H1 (cell line): ENCODE measurements at places on chromosomes 13 and 19.

GRCh38 chr13:106036870-106037269, 498.6 kb downstream of the EFNB2 start:
- no peaks in the 10 kb centered on the region for H3K36me3 ChIP-seq
- peak; percentile 47 for DNase-seq
- no peaks in the 10 kb centered on the region for H3K4me1 ChIP-seq
- no peaks in the 10 kb centered on the region for H3K27me3 ChIP-seq
- H3K4me3 ChIP-seq, result no peak overlapping the region

- peaks cover 29% of the 10 kb centered on the region for H3K36me3 ChIP-seq
- H3K4me1 ChIP-seq, result no peaks in the 10 kb centered on the region
- H3K27me3 ChIP-seq, result no peaks in the 10 kb centered on the region
Observed at GRCh38 chr19:37227996-37228395, 10.0 kb downstream of the ZNF383 start.

DNA sequence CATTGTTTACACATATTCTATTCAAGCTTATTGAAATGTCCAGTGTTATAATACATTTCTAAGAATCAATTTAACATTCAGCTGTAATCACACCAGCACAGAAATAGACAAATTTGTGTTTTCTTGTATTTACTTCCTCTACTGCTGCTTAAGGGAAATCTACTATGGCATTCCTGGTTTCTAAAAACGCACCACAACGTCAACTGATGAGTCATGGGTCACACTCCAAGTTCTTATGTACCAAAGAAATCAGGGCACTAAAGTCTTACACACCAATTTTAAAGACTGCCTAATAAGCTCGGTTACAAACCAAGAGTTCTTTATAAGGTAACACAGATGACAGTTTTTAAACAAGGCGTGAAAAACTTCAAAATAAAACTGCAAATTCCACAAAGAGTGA, 13.2 kb downstream of the LNX2 start:
- DNase-seq, result no peak
- no peaks in the 10 kb centered on the region for H3K36me3 ChIP-seq
- peaks cover 3% of the 10 kb centered on the region for H3K4me1 ChIP-seq
- H3K27ac ChIP-seq, result no peak overlapping the region

GRCh38 chr13:55439450-55439849, 1701.3 kb upstream of the PRR20A start:
- H3K36me3 ChIP-seq, result no peaks in the 10 kb centered on the region
- H3K27me3 ChIP-seq, result no peaks in the 10 kb centered on the region
- H3K27ac ChIP-seq, result no peak overlapping the region

DNA sequence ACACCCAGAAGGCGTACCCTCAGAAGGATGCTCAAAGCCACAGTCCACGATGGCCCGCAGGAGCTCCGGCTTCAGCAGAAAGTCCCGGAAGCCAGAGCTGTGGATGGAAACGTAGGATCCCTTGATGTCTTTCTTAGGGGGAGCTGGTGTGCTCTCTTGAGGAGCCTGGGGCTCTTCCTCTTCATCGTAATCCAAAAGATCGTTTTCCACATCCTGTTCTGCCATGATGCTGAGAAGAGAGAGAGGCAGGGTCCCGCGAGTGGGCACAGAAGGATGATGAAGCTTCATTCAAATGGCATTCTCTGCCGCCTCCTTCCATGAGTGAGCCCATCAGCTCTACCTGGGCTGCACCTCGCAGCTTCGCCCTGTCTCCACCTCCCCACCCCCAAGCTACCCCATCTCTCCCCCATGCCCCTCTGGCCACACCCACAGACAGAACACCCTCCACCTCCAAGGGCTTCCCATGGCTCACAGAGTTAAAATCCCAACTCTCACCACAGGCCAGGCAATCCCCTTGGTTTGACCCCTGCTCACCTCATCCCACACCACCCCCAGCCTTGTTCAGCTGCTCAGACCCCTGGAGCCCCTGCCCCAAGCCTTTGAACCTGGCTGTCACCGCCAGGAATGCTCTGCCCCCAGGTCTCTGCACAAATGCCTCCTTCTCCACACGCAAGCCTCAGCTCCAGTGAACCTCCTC, 6.0 kb downstream of the DDX39A start:
- DNase-seq, result no peak
- H3K36me3 ChIP-seq, result peaks cover 43% of the 10 kb centered on the region
- H3K4me3 ChIP-seq, result no peak overlapping the region
- no peaks in the 10 kb centered on the region for H3K27me3 ChIP-seq

DNA sequence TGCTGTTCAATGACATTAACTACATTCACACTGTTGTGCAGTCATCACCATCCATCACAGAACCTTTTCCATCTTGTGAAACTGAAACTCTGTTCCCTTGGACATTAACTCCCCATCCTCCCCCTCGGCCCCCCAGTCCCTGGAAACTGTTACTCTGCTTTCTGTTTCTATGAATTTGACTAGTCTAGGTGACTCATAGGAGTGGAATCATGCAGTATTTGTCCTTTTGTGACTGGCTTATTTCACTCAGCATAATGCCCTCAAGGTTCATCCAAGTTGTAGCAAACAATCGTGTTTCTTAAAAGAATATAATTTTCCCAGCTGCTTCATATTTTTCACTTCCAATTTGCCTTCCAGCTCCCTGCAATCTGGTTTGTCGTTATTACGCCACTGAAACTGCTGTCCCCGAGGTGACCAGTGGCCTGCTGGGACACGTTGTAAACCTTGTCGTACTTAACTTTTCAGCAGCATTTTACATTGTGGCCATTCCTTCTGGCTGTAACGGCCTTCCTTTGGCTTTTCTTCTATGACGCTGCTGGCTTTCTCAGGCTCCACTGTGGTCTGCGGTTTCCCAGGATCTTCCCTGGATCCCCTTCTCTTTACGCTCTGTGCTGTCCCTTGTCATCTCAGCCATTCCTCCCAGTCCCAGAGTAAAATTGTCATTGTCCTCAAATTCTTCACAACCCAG, 74.0 kb downstream of the DHRS12 start:
- peaks cover 11% of the 10 kb centered on the region; the same call in 1 of the 2 replicates for H3K36me3 ChIP-seq
- no peak overlapping the region for H3K4me3 ChIP-seq
- DNase-seq, result no peak

DNA sequence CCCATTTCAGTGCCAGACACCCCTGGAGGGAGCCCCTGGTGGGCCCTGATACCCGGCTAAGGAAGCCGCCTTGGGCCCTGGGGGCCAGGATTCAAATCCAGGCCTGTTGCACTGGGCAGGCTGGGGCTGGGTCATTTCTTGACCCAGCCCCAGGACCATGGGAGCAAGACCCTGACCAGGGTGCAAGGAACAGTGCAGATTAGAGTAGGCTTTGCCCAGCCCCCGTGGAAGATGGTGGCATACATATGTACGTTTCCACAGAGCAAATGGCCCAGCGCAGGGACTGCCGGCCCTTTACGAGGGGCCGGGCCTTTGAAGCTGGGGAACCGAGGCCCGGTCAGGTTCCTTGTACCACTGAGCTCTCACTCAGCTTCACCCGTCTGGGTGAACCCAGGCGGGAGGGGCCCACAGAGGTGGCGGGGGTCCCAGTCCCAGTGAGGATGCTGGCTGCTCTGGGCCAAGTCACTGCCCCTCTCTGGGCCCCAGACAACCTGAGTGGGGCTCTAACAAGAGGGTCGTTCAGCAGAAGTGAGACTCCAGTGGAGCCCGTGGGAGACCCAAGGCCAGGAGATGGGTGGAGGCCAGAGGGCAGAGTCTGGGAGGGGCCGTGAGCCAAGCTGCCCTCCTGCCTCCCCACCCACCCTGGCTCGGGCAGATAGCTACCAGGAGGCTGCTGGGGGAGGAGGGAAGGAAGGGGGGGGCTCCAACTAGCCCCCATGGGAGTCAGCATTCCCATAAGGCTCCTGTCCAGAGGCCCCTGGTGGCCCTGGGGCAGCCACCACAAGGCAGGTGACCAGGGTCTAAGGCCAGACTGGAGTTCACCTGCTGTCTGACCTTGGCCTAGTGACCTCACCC, 2.7 kb downstream of the MKNK2 start:
- H3K36me3 ChIP-seq, result peaks cover 8% of the 10 kb centered on the region
- peaks cover 13% of the 10 kb centered on the region; the same call in 1 of the 2 replicates for H3K4me1 ChIP-seq
- DNase-seq, result no peak
- H3K4me3 ChIP-seq, result no peak overlapping the region
- no peak overlapping the region; the same call in 1 of the 2 replicates for H3K27ac ChIP-seq

DNA sequence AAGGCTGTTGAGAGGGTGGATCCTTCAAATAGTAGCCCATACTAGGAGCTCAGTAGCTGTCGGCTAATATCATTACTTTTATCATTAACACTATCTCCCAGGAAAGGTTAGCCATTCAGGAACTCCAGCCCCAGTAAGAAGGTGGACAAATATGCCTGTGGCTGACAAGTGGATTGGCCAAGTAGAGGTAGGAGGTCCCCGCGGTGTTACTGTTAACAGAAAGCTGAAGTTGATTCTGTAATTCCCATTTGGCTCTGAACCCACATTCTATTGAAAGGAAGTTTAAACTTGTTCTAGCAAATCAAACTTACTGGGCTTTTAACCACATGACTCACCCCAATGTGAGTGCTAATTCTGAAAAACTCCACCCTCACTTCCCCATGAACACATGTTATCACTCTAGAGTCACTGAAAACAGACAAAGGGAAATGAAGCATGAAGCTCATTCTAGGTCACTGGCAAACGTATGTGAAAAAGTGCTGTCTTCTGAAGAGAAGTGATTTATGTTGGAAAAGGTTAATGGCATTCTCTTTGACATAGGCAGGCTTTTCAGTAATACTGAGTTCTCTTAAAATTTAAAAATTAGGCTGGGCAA, 273.5 kb downstream of the FGF14 start:
- no peak overlapping the region for H3K4me3 ChIP-seq
- no peaks in the 10 kb centered on the region for H3K36me3 ChIP-seq
- no peak for DNase-seq
- no peaks in the 10 kb centered on the region for H3K27me3 ChIP-seq
- no peak overlapping the region for H3K27ac ChIP-seq

GRCh38 chr13:101552286-101552685, 99.8 kb downstream of the ITGBL1 start:
- no peaks in the 10 kb centered on the region for H3K36me3 ChIP-seq
- DNase-seq, result no peak
- H3K27me3 ChIP-seq, result no peaks in the 10 kb centered on the region
- H3K27ac ChIP-seq, result no peak overlapping the region
- no peaks in the 10 kb centered on the region for H3K4me1 ChIP-seq

DNA sequence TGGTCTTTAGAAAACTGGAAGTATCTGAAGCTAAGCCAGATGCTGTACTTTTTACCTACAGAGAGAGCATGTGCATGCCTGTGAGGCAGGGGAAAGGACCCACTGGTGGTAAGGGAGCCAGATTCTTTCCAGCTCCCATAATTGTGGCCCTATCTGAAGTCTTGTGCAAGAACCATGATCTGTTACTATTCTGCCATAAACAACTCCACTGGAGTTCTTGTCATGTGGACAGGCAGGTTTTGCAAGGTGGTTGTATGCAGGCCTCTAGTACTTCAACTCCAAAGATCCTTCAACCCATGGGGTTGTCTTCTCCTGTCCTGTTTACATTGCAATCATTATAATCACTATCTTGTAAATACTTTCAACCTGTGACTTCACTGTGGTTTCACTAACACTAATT, 14.1 kb downstream of the PROSER1 start:
- peaks cover 12% of the 10 kb centered on the region for H3K36me3 ChIP-seq
- peaks cover 14% of the 10 kb centered on the region for H3K4me1 ChIP-seq
- H3K27ac ChIP-seq, result peak overlapping the region; percentile 76

DNA sequence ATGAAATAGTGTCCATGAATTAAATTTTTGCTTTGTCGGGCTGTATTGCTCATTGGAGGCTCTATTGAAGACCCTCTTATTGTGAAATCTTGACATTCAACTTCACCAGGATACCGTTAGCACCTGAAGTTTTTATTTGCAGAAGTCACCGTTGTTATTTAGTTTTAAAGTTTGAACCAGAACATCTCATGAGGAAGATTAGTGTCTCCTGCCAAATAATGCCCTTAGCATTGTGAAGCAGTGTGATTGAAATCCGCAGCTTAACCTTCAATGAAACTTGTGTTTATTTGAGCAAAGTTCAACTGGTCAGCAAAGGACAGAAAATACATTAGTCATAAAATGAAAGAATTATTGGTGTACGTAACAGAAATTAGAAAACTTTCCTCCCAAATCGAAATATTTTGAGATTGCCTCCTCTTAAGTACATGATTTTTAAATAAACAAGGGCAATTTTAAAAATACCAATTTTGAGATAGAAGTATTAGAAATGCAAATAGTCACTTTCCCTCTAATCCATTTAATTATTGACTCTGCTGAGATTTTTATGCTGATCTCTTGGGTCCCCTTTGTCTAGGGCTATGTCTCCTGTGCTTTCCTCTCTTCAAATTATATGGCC, 84.4 kb downstream of the WDFY2 start:
- no peak overlapping the region for H3K4me3 ChIP-seq
- no peak for DNase-seq
- H3K4me1 ChIP-seq, result no peaks in the 10 kb centered on the region; the same call in 1 of the 2 replicates
- no peaks in the 10 kb centered on the region for H3K27me3 ChIP-seq
- H3K27ac ChIP-seq, result no peak overlapping the region
- H3K36me3 ChIP-seq, result no peaks in the 10 kb centered on the region

DNA sequence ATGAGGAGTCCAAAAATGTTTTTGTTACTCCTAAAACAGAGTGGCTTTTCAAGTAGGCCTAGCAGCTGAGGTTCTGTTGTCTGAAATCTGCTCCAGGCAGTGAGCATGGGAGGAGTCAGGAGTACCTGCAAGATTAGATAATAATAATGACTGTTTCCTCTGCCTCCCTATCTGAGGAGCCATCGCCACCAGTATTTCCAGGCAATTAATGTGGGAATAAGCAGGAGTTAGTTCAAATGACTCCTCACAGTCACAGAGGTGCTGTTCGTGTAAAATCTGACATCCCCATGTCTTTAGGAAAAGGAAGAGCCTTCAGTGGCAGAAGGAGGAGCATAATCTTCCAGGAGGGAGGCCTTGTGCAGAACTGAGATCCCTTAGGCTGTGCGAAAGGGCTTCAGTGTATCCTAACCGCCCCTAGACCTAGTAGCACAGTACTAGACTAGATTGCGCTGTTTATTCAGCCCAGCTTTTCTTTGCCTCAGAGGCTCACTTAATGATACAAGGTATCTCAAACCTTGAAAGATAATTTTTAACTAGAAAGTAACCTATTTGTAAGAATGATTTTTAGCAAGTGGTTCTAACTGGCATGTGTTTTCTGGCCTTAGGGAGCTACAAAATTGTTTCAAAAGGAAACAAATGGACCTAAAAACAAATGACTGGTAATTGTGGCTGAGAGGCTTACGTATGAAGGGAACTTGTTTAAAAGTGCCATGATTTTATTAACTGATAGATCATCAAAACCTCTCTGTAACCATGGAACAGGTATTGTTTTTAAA, 49.0 kb downstream of the FREM2 start:
- no peak overlapping the region for H3K27ac ChIP-seq
- H3K4me3 ChIP-seq, result no peak overlapping the region
- no peaks in the 10 kb centered on the region for H3K4me1 ChIP-seq

GRCh38 chr19:41441321-41441945, 1.5 kb upstream of the ERICH4 start:
- DNase-seq, result no peak
- H3K4me1 ChIP-seq, result no peaks in the 10 kb centered on the region
- no peaks in the 10 kb centered on the region for H3K36me3 ChIP-seq
- H3K27ac ChIP-seq, result no peak overlapping the region

GRCh38 chr13:62320129-62321108, 904.8 kb upstream of the PCDH20 start:
- H3K36me3 ChIP-seq, result no peaks in the 10 kb centered on the region
- no peak for DNase-seq
- no peaks in the 10 kb centered on the region for H3K4me1 ChIP-seq
- H3K4me3 ChIP-seq, result no peak overlapping the region
- H3K27me3 ChIP-seq, result no peaks in the 10 kb centered on the region
